ENCODE measurements at places on chromosomes 4 and X. TPM values are rescaled to one million over a fixed set of nuclear protein-coding genes. Genes with fewer than 3 reads are reported as not detected.

DNA sequence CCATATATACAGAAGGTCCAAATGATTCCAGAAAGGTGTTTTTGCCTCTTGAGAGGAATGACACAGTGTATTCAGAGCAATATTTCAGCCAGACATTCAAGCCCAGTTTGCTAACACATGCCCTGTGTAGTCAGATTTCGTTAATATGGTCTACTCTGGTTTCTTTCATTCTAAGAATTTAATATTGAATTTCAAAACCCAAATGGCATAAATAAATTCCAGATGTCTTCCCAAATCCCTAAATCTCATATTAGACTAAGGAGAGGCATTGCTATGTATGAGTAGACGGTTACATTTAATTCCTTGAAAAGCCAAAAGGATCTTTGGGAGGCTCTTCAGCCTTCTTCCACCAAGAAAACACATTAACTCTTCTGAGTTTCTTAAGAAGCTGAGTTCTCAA, 66.3 kb upstream of the C1QTNF7 start:
- DNase-seq, result no peak

Gene TLR8
- not detected for total RNA-seq

Gene MAML3
- total RNA-seq, result 4.2 TPM

DNA sequence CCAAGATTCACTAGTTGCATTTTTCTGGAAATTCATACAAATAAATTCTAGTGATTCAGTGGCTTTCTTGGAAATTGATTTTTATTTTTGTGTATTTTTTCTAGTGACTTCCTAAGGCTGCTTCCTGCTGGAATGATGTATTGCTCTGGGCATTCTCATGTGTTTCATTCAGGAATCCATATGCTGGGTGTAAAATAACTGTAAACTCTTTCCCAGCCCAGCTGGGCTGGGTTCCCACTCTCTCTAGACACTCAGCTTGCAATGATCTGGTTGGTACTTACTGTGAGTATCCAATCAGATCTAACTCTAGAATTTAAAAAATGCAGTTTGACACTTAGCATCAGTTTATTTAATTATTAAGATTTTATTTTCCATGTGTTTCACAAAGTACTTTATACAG, 882.2 kb downstream of the STIM2 start:
- no peak for DNase-seq

DNA sequence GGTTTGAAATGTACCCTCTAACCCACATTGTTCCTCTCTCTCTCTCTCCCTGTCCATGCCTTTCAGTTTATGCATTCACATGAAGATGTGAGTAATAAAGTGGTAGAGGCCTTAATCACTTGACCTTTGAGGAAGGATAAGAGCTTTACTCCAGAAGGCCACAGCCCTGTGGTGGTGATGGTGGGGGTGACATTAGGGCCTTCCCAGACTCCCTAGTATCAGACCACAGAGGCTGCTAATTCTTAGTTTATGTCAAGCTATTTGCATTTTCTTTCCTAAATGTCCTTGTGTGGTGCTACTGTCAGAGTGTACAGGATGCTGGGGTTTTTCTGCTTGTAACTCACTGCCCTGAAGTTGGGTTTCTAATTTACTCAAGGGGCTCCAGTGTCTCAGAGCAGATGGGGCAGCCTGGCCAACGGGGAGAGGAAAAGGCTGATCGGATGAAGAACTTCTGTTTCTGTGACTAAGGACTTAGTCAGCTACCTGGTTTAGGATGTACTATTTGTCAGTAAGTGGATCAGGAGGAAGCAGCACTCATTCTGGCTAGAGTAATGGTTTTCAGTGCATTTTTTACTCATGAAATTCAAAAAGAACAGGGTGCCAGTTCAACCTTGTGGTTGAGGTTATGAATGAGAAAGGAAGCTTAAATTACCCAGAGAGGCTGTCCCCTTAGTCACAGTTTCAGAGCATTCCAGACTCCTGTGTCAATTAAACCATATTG, 509.6 kb upstream of the DIPK2B start:
- DNase-seq, result peak; percentile 38

Gene ITIH6
- total RNA-seq, result not detected
